ENCODE measurements at places on chromosomes 11 and 22.

GRCh38 chr11:67468056-67468455 is 995 bp downstream of the TMEM134 start:
- DNase-seq: peak; percentile 28

GRCh38 chr11:408154-409007 is 6.4 kb downstream of the SIGIRR start:
- DNase-seq: no peak

DNA sequence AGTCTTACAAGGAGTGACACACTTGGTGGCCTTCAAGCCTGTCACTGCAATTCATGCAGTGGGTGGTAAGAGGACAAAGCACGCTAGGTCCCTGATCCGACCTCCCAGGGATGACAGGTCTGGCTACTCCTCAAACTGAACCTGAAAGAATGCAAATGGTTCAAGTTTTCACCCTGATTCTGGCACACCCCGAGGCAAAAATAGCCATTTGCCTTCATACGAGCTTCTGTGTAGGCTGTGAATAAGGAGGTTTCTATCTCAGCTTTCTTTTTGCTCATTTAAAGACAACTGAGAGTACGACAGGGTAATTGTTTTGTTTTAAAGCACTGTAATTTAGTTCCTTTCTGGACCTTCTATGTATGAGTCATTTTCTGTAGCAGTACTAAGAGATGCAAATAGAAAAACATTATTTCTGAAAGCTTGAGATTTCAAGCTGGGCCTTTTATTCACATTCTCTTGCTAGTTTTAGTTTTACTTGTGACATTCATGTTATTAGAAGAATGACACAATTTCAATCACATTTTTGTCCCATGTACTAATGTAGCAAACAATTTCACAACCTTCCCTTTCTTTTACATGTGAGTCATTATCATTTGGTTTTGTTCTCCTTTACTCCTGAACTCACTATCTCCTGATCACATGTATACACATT is 56.6 kb upstream of the FDX1 start:
- DNase-seq: no peak

GRCh38 chr11:124605719-124606118 is 5.5 kb upstream of the PANX3 start:
- no peak for DNase-seq

GRCh38 chr11:44944181-44944852 is 6.4 kb downstream of the TP53I11 start:
- DNase-seq: no peak

GRCh38 chr11:8905528-8906165 is 5.3 kb upstream of the AKIP1 start:
- peak; percentile 38 for DNase-seq

- DNase-seq: no peak
Observed at GRCh38 chr11:80822308-80822707, 1381.5 kb upstream of the TENM4 start.

DNA sequence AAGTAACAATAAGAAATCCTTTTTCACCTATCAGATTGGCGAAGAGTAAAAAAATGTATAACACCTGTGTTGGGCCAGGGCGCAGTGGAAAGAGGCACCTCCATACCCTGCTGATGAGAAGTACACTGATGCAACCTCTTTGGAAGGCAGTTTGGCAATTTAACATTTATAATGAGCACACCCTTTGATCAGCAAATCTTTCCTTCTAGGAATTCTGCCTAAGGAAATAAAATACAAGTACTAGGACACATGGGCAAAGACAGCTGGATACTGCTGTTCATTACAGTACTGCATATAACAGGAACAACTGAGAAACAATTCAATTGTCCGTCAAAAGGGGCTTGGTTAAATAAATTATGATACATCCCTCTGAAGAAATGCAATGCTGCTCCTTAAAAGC is 110.1 kb downstream of the RPL27A start:
- DNase-seq: no peak

DNA sequence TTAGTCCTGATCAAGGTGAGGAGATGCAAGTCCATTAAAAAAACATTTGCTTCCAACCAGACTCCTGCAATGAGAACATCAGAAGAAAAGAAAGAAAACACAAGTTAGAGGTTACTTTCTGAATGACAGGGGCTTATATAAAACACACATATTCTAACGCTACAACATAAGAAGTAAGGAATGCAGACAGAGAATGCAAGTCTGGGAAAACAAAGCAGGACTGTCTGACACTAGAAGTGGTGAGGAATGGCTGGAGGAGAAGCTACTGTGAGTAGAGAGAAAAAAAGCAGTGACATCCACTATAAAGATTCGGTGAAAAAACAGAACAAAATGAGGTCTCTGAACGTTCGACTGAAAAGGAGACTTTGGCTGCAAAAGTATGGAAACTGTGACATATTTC is 12.3 kb downstream of the TMEM216 start:
- DNase-seq: no peak

- no peak for DNase-seq
Observed at GRCh38 chr11:76469141-76469540, 24.3 kb downstream of the EMSY start.

- no peak for DNase-seq
Observed at GRCh38 chr11:62393061-62393611, 25.7 kb upstream of the SCGB1A1 start.

DNA sequence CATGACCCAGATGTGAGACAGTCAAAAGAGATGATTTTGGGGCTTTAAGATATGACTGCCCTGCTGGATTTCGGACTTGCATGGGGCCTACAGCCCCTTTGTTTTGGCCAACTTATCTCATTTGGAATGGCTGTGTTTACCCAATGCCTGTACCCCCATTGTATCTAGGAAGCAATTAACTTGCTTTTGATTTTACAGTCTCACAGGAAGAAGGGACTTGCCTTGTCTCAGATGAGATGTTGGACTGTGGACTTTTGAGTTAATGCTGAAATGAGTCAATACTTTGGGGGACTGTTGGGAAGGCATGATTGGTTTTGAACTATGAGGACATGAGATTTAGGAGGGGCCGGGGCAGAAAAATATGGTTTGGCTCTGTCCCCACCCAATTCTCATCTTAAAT is 88.4 kb downstream of the RSF1 start:
- DNase-seq: no peak
